Breast epithelium (tissue), 4 donors: ENCODE measurements at places on chromosomes 6 and 20.

- no peak overlapping the region for H3K4me3 ChIP-seq
- H3K4me1 ChIP-seq, result no peaks in the 10 kb centered on the region
- peak; percentile 34 for DNase-seq
- H3K36me3 ChIP-seq, result no peaks in the 10 kb centered on the region
- no peak overlapping the region for H3K27ac ChIP-seq
These were observed 4.3 kb downstream of the CALHM4 start for GRCh38 chr6:116557893-116558292.

- H3K4me1 ChIP-seq, result no peaks in the 10 kb centered on the region
- no peak overlapping the region for H3K27ac ChIP-seq
- H3K4me3 ChIP-seq, result no peak overlapping the region
These were observed 271.5 kb downstream of the FOXA2 start for GRCh38 chr20:22312744-22313346.

DNA sequence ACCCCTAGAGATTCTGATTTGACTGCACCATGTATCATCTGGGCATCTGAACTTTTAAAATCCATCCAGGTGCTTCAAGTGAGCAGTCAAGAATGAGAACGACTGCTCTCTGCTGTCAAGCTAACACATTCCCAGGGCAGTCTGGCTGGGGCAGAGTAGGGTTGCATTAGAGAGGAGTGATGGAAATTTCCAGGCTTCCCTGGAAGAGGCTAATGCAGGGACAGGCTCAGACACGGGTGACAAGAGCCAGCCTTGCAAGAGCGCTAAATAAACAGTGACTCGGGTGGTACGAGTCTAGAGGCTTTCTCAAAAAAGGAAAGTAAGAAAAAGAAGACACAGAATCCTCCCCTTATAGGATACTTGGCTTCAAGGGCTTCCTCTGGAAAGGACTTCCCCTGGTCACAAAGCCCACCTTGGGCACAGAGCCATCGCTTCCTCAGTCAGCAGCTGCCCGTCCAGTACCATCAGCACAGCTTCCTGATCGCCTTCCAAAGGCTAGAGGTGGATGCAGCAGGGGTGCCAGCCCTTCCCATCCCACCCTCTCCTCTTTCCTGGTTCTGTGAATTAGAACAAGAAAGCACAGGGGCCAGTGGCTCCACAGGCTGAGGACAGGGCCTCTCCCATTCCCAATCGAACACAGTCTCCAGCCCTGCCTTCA lies 177.4 kb upstream of the RREB1 start:
- no peaks in the 10 kb centered on the region for H3K27me3 ChIP-seq
- no peak for DNase-seq
- H3K4me3 ChIP-seq, result no peak overlapping the region

DNA sequence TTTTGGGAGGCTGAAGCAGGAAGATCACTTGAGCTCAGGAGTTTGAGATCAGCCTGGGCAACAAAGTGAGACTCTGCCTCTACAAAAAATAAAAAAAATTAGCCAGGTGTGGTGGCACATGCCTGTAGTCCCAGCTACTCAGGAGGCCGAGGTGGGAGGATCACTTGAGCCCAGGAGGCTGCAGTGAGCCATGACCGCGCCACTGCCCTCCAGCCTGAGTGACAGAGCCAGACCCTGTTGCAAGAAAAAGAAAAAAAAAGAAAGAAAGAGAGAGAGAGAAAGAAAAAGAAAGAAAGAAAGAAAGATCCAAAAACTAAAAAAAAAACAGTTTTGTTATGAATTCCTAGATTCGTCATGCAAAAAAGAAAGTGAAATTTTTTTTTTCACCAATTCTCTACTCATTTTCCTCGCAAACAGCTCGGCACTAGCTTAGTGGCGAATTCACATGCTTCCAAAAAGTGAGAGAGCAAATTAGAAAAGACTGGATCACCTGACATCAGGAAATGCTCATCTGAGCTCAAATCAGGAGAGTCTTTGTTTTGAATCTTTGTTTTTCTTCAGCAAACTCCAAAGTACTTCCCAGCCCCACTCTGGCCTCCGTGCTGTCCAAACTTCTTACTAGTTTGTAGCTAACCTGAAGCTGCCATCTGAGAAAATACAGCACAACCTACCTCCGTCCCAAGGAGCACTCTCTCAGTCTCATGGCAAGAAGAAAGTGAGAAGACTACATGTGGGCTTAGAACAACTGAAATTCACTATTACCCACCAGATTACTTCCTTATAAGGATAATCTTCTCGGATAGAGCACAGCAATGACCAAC lies 27.0 kb downstream of the IPCEF1 start:
- H3K36me3 ChIP-seq, result no peaks in the 10 kb centered on the region
- no peak for DNase-seq
- no peaks in the 10 kb centered on the region for H3K27me3 ChIP-seq
- no peaks in the 10 kb centered on the region for H3K4me1 ChIP-seq

GRCh38 chr6:113011801-113012200 lies 664.7 kb downstream of the RFPL4B start:
- H3K4me1 ChIP-seq, result no peaks in the 10 kb centered on the region
- H3K27ac ChIP-seq, result no peak overlapping the region
- H3K4me3 ChIP-seq, result no peak overlapping the region
- no peaks in the 10 kb centered on the region for H3K36me3 ChIP-seq

GRCh38 chr20:32040142-32040953 lies 11.7 kb upstream of the HCK start:
- H3K4me3 ChIP-seq, result no peak overlapping the region
- H3K27me3 ChIP-seq, result no peaks in the 10 kb centered on the region
- no peak overlapping the region for H3K27ac ChIP-seq

DNA sequence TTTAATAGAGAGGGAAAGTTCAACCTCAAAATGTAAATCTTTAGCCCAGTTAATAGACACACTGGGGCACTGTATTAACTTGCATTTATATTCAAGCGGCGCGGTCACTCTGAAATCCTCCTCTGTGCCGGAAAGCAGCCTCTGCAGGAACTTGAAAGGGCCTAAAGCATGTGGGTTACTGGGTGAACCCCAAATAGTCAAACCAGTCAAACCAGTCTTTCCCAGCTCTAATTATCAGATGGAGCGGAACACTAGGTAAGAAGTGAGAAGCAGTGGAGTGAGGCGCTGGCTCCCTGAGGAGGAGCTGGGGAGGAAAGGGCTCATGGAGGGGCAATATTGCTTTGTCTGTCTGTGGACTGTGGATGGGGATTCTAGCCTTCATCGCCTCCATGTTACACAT lies 531.3 kb downstream of the QKI start:
- no peaks in the 10 kb centered on the region for H3K36me3 ChIP-seq
- no peaks in the 10 kb centered on the region for H3K27me3 ChIP-seq
- no peaks in the 10 kb centered on the region for H3K4me1 ChIP-seq
- peak overlapping the region; percentile 45 for H3K27ac ChIP-seq
- peak; percentile 30 for DNase-seq

DNA sequence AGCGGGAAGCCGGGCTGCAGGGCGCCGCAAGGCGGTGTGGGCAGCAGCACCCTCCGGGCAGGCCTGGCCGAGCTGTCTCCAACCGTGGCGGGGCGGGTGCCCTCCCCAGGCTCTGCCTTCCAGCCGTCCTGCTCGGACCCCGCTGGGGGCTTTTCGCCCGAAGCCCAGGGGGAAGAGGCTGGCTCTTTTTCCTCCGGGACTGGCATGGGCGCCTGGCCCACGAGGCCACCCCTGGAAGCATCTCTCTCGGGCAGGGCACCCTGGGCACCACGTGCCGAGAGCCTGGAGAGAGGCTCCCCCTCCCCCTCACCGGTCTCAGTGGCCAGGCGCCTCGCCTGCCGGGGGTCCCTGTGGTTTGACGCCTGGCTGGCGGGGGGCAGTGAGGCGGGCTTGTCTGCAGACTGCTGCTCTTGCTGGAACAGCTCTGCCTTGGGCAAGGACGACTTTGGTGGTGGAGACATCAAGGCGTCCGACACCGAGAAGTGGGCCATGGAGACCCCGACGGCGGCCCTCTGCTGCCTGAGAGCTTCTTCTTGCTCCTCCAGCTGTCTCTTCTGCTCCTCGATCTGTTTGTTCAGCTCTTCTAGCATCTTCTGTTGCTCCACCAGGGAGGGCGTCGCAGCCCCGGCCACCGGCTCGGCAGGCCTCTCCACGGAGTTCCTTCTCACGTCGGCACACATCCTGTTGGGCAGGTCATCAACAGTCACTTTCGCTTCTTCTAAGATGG lies 19.5 kb upstream of the TCFL5 start:
- no peak overlapping the region for H3K27ac ChIP-seq
- no peaks in the 10 kb centered on the region for H3K4me1 ChIP-seq
- no peak overlapping the region for H3K4me3 ChIP-seq
- no peaks in the 10 kb centered on the region for H3K36me3 ChIP-seq
- no peak for DNase-seq
- no peaks in the 10 kb centered on the region for H3K27me3 ChIP-seq

- H3K4me3 ChIP-seq, result no peak overlapping the region
- no peak overlapping the region for H3K27ac ChIP-seq
- DNase-seq, result no peak
- no peaks in the 10 kb centered on the region for H3K4me1 ChIP-seq
These were observed 260.0 kb upstream of the CDYL start for GRCh38 chr6:4516206-4516605.

DNA sequence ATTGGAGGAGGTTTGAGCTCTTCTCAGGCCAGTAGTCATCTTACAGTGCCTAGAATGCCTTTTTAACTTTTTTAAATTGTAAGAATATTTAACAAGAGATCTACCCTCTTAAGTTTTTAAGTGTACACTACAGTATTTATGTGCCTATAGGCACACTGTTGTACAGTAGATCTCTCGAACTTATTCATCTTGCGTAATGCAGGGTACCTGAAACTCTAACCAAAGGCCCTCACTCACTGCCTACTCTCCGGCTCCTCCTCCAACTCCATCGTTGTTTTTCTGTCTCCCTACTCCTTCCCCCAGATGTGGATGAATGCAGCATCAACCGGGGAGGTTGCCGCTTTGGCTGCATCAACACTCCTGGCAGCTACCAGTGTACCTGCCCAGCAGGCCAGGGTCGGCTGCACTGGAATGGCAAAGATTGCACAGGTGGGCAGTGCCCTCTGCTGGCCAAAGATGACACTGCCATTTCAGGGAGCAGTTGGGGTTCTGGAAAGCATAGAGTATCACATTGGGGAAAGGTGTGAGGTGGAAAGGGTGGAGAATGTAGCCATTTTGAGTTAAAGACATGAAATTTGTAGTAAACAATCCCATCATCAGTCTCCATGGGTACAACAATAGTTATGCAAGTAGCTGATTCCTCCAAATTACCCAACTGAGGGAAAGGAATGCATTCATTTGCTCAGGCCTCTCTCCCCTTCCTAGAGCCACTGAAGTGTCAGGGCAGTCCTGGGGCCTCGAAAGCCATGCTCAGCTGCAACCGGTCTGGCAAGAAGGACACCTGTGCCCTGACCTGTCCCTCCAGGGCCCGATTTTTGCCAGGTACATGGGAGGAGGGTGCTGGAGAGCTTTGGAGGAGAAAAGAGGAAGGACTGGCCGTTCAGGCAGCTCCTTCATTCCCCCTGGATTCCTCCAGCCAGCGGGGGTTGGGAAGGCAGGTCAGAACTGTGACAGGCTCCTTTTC lies 18.4 kb upstream of the ZNF76 start:
- H3K36me3 ChIP-seq, result no peaks in the 10 kb centered on the region
- no peaks in the 10 kb centered on the region for H3K4me1 ChIP-seq
- no peak overlapping the region for H3K4me3 ChIP-seq
- H3K27ac ChIP-seq, result peak overlapping the region; percentile 56

DNA sequence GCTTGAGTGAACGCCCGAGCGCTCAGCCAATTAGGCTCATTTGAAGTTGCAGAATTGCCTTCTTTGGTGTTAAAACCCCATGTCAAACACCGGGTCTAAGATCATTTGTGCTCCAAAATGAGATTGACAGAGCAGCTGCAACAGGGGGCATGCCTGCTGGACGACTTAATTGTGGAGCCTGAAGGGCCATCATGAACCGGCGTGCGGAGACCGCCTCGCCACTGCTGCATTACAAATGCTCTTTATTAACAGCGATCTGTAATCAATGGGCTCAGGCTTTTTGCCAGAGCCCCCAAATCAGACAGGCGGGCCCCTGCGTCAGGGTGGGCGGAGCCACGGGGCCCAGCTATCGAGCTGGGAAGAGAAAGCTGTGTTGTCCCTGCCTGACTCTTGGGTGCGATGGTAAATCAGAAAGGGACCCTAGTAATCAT lies 183.2 kb downstream of the SIM1 start:
- H3K27ac ChIP-seq, result no peak overlapping the region
- DNase-seq, result no peak
- no peaks in the 10 kb centered on the region for H3K27me3 ChIP-seq
- H3K4me1 ChIP-seq, result no peaks in the 10 kb centered on the region
- H3K36me3 ChIP-seq, result no peaks in the 10 kb centered on the region

GRCh38 chr6:132900849-132901248 lies 86.5 kb downstream of the RPS12 start:
- H3K36me3 ChIP-seq, result no peaks in the 10 kb centered on the region
- no peaks in the 10 kb centered on the region for H3K4me1 ChIP-seq

DNA sequence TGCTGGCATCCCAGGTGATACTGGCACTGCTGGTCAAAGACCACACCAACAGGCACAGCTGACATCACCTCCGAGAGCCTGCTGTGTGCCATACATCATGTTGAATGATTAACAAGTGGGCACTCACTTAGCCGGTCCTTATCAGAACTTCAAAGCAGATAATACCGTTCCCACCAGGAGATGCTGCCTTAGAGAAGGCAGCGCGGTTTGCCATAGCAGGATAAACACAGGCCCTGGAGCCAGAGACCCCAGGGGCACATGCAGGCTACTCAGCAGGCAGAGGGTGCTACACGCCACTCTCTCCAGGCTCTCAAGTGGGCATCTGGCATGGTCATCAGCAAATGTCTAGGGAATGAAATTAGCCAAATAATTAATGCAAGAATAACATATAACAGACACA lies 86.5 kb upstream of the CST7 start:
- H3K36me3 ChIP-seq, result no peaks in the 10 kb centered on the region
- H3K4me3 ChIP-seq, result no peak overlapping the region
- no peaks in the 10 kb centered on the region for H3K4me1 ChIP-seq

GRCh38 chr6:36676141-36677058 lies 2.1 kb upstream of the CDKN1A start:
- no peaks in the 10 kb centered on the region for H3K36me3 ChIP-seq
- H3K4me3 ChIP-seq, result peak overlapping the region; percentile 15
- no peaks in the 10 kb centered on the region for H3K27me3 ChIP-seq
- peaks cover 9% of the 10 kb centered on the region for H3K4me1 ChIP-seq
- peak overlapping the region; percentile 98 for H3K27ac ChIP-seq
- no peak for DNase-seq

DNA sequence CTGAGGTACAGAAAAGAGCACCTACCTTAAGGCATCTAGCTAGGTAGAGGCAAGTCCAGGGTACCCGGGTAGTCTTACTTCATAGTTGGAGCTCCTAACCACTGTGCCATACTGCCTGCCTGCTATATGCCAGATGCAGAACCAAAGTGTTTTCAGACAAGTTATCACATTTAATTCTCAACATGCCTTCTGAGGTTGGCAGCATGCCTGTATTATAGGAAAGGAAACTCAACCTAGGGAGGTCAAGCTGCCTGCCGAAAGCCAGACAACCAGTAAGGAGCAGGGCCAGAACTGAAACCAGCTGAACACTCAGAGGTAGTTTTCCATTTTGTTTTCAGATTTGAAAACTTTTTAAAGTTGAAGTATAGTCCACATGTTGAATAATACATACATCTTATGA lies 5.4 kb downstream of the CTNNBL1 start:
- H3K27ac ChIP-seq, result no peak overlapping the region
- no peaks in the 10 kb centered on the region for H3K4me1 ChIP-seq
- H3K36me3 ChIP-seq, result no peaks in the 10 kb centered on the region
- H3K27me3 ChIP-seq, result no peaks in the 10 kb centered on the region
- DNase-seq, result no peak
- H3K4me3 ChIP-seq, result no peak overlapping the region

GRCh38 chr6:141482796-141483597 lies 649.7 kb upstream of the GJE1 start:
- peak overlapping the region; percentile 27 for H3K27ac ChIP-seq
- peak overlapping the region; percentile 55 for H3K4me3 ChIP-seq
- H3K36me3 ChIP-seq, result no peaks in the 10 kb centered on the region
- DNase-seq, result no peak
- H3K27me3 ChIP-seq, result no peaks in the 10 kb centered on the region
